ENCODE measurements at places on chromosomes 2 and 18. TPM values are rescaled to one million over a fixed set of nuclear protein-coding genes. Genes with fewer than 3 reads are reported as not detected.

Gene LIMS3
- total RNA-seq, result 0.66 TPM

Gene LRRC30
- total RNA-seq, result not detected

Gene FIGN
- total RNA-seq, result not detected

Gene CKAP2L
- total RNA-seq, result 43.2 TPM

Gene ERFE
- 0.11 TPM for total RNA-seq

Gene UGT1A10
- total RNA-seq, result not detected

Gene NYAP2
- total RNA-seq, result not detected

Gene RMND5A
- total RNA-seq, result 25.7 TPM

Gene ANKRD30B
- not detected for total RNA-seq

Gene CNDP1
- not detected for total RNA-seq

Gene CPLX4
- total RNA-seq, result not detected

Gene EFR3B
- total RNA-seq, result 0.09 TPM

Gene TUBB8B
- not detected for total RNA-seq

Gene HSBP1L1
- total RNA-seq, result 7.0 TPM

Gene IKZF2
- 8.3 TPM for total RNA-seq

Gene FBXO41
- total RNA-seq, result 16.2 TPM

Gene NCOA1
- total RNA-seq, result 22.8 TPM

Gene RIT2
- total RNA-seq, result not detected
